NCI-H510A (cell line): ENCODE measurements at places on chromosomes 11 and 22.

DNA sequence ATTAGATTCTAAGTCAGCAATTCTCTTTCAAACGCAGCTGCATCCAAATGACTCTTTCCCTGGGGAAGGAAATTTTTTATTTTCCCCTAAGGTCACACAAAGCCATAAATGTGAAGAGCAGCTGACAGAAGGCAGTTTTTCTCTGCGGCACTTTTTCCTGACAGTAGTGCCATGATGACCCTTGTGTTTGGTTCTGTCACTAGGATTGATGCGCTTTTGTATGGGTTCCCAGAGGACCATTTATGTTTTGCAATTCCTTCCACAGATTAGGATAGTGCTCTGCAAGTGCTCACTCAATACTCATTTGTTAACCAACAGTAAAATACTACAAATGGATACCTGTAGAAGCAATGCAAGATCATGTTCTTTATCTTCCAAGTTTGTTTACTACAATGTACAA, 359.6 kb upstream of the CTSC start:
- no peak for DNase-seq

GRCh38 chr11:1377231-1377780, 12.4 kb upstream of the BRSK2 start:
- no peak for DNase-seq

GRCh38 chr11:20154381-20154780, 5.9 kb downstream of the DBX1 start:
- DNase-seq = no peak

DNA sequence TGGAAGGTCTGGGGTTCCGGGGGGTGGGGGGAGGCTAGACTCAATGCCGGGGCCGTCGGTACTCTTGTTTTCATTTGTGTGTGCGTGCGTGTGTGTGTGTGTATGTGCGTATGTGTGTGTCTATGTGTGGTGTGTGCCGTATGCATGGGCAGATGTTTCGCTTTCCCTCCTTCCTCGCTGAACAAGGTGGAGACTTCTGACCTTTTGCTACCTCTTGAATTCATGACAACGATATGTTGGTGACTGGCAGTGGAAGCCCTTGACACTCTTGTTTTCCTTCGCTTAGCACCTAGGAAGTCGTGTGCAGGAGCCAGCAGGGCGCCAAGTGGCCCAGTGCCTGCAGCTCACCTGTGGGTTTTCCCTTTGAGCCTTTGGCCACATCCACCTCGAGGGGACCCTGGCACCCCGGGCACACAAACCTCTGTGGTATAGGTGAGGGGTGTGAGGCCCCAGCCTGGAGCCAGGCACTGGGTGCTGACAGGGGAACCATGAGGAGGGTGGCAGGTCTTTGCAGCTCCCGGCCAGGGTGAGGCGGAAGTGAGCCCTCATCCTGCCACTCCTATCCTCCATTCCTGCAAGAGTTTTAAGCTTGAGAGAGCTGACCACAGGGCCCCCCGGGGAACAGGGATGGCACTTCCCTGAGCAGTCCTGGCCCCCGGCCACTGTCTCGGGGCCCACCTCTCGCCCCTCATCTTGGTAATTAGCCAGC, 19.3 kb upstream of the TMEM191C start:
- no peak for DNase-seq

DNA sequence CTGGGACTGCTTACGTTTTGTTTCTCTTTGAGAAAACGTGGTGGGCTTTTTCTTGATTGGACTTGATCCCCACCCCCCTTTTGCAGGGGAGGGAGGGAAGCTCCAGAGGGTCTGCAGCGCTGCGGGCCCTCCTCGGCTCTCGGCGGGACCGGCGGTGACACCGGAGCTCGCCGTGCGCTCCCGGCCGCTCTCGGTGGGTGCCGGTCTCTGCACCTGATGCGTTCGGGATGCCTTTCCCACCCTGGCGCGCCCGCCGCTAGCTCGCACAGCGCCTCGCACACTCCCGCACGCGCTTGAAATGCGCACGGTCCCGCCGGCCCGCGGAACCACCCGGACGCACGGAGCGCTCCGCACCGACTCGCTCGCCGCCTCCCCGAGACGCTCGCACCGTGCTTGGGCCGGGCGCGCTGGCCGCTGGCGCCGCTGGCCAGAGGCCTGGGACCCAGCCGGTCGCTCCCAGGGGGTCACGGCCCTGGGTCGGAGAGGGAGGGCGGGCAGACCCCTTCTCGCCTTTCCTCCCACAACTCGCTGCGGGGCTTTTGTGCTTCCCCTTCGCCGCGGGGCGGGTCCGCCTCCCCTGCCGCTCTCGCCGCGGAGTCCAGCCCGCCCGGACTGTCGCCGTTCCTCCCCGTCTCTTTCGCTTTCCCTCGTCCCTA, 1.0 kb downstream of the ZBTB16 start:
- DNase-seq = no peak

DNA sequence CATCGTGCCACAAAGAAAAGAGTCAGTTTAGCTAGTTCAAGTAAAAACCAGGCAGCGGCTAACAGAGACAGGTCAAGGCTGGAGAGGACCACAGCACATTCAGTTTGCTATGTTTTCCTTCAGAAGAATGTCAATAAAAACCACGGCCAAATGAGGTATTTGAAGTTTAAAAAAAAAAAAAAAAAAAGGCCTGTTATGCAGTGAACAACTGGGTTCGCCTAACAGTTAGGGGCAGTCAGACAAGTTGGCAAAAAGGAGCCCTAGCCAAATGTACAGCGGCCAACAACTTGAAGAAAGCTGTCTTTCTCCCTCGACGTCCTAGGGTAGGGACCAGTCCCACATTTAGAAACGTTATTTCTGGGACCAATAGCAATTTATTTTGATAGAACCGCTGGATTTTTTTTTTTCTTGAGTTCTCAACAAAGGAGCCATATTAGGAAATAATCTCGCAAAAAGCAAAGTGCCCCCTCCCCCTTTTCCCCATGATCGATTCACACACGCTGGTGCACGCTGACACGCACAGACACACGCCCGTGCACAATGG, 237.8 kb downstream of the TTC28 start:
- no peak for DNase-seq

GRCh38 chr22:20552443-20553401, 45.3 kb downstream of the MED15 start:
- no peak for DNase-seq

DNA sequence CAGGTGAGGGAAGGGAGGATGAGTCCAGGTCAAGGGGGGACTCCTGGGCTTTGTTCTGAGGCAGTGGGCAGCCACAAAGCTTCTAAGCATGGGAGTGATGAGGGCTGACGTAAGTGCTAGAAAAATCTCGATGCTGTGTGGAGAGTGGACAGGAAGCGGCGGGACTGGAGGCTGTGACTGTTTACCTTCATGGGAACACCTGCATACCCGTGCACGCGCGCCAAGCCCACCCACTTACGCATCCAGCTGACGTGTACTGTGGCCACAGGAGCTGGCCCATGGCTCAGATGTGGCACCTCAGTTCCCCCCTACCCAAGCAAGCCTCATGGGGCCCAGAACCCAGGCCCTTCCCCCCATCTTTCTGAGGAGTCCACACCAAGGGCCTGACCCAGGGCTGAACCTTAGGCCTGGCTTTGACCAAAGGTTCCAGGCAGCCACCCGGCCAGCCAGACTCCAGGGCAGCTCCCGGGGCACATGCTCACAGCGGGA, 14.0 kb downstream of the MYRF start:
- DNase-seq = no peak

- no peak for DNase-seq
Measured at GRCh38 chr22:37195921-37196320, 7.9 kb upstream of the C1QTNF6 start.

GRCh38 chr22:36086170-36086490, 57.5 kb upstream of the RBFOX2 start:
- no peak for DNase-seq

DNA sequence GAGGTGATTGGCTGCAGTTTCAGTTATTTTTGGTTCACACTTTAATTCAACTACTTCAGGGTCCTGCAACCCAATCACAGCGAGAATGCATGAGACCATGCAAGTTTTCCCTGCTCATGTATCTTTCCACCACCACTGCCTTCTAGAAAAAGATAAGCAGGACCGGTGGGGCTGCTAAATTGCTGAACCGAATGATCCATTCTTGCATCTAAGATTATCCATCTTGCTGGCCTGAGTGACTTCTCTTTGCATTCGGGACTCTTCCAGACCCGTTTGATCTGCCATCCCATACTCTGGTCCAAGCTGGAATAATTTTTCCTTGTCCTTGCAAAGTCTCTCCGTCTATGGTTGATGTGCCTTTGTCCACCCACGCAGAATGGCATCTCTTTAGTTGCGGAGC, 56.3 kb upstream of the TP53I11 start:
- no peak for DNase-seq

GRCh38 chr11:134050541-134051383, 18.1 kb upstream of the JAM3 start:
- DNase-seq = peak; percentile 88

DNA sequence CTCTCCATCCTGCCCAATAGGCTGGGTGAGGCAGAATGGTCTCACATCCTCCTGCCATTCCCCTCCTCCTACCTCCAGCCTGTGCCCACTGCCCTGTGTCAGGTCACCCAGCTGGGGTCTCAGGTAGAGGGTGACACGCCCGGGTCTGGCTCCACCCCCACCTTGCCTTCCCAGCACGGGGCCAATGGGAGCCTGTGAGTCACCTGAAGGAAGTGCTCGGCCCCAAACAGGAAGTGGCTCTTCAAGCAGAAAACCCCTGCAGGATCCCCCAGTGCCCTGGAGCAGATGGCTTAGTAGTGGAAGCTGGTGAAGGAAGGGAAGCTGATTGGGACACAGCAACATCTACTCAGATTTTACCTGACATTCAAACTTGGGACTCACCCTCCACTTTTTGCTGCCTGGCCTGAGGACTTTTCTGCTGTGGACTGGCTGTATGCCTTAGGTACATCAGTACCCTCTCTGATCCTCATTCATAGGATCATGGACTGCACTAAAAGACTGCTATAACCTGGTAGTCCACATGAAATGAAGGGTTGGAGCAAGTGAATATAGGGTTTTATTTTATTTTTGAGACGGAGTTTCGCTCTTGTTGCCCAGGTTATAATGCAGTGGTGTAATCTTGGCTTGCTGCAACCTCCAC, 33.4 kb downstream of the GDPD5 start:
- DNase-seq = peak; percentile 29

GRCh38 chr22:50305923-50306566, 1.4 kb downstream of the PLXNB2 start:
- peak; percentile 77 for DNase-seq

- DNase-seq = peak; percentile 21
Measured at GRCh38 chr11:112555491-112556364, 295.1 kb upstream of the PLET1 start.

GRCh38 chr11:17774232-17775034, 39.9 kb downstream of the KCNC1 start:
- no peak for DNase-seq

GRCh38 chr22:25111579-25112517, 87.8 kb upstream of the CRYBB3 start:
- DNase-seq = no peak

DNA sequence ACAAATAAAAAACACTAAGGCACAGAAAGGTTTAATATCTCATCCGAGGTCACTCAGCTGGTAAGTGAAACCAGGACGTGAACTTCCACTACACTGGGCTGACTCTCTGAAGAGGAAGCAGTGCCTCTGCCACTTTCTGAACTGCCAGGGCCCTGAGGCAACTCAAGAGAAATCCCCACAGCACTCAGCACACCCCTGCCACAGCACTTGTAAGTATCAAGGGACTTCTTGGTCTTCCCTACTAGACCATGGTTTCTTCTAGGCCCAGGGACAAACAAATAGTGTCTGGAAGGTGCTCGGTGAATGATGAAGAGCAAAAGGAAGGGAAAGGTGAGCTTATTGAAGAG, 49.7 kb downstream of the RPL27A start:
- no peak for DNase-seq

DNA sequence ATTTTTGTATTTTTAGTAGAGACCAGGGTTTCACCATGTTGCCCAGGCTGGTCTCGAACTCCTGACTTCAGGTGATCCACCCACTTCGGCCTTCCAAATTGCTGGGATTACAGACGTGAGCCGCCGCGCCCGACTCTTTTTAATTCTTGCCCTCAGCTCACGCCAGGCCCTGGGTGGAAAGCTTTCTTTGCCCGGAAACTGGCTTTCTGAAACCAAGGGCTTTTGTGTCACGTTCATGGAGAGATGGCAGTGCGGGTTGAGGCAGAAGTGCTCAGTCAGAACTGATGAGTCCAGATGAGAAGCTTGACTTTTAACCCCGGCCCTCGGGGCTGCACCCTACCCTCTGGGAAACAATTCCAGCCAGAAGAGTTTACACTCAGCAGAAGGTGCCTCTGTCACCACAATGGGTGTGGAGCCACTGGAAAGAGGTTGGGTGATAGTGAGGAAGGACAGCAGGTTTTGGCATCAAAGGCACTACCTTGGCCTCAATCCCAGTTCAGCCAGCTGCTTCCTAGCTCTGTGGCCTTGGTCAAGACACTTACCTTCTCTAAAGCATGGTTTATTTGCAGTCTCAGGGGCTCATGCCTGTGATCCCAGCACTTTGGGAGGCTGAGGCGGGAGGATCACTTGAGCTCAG, 890 bp upstream of the ARFGAP3 start:
- no peak for DNase-seq

DNA sequence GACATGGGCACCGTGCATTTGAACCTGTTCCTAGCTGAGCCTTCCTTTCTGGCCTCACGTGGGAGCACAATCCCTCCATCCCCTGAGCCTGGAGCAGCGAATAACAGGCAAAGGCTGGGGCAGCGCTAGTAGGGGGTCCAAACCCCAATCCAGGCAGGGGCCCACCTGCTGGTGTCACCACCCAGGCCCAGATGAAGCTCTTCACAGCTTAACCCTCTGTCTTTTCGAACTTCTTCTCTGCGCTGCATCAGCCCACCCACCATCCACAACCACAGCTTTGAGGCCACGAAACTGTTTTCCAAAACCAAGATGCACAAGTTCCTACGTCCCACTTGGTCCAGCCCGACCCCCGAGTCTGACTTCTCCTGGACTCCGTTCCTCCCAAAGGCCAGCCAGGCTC, 11.5 kb downstream of the KCNC1 start:
- DNase-seq = no peak

GRCh38 chr11:66081505-66081904, 11.4 kb downstream of the PACS1 start:
- DNase-seq = peak; percentile 51
